ENCODE measurements at places on chromosomes 5 and 9. TPM values are rescaled to one million over a fixed set of nuclear protein-coding genes. Genes with fewer than 3 reads are reported as not detected.
A peak's percentile ranks its signal among the peaks of the same experiment; 100 is the strongest.

GRCh38 chr5:123530728-123531127 is 18.8 kb downstream of the CSNK1G3 start:
- DNase-seq, result no peak

Gene EGFLAM
- 0.73 TPM for total RNA-seq

GRCh38 chr5:137743031-137743640 is 7.2 kb upstream of the KLHL3 start:
- peak; percentile 45 for DNase-seq

DNA sequence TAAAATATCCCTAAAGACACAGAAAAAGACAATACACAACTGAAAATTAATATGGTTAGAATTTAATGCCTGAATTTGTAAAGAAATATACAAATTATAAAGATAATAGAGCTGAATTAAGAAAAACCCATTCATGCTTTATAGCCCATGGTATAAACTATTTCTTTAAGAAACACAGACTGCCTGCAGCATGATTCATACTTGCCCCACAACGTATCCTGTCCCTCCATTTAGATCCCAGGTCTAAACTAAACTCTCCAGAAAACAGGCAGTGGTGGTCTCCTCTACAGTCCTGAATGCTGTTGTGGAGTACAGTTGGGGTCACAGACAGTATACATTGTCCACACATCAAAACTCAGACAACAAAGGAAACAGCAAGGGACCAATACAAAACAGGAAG is 24.8 kb downstream of the IL6ST start:
- no peak for DNase-seq

Gene TDRD7
- 4.1 TPM for total RNA-seq

GRCh38 chr5:171450423-171451331 is 31.2 kb downstream of the FGF18 start:
- DNase-seq, result no peak

DNA sequence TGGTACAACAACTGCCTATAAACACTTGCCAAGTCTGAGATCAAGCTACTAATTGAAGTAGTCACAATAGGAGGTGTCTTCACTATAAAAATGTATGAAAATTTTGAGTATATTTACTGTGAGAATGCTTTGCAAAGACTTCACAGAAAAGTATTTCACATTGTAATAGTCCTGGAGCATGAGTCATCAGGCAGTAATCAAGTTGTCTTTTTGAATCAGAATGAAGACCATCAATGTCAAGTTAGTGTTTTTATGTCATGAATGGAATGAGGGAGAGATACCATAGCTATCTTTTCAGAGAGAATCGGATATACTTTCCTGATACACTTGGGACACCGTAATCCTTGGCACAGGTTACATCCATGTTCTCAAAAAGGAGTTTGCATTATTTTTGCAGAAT is 466.9 kb upstream of the ARRDC3 start:
- no peak for DNase-seq

DNA sequence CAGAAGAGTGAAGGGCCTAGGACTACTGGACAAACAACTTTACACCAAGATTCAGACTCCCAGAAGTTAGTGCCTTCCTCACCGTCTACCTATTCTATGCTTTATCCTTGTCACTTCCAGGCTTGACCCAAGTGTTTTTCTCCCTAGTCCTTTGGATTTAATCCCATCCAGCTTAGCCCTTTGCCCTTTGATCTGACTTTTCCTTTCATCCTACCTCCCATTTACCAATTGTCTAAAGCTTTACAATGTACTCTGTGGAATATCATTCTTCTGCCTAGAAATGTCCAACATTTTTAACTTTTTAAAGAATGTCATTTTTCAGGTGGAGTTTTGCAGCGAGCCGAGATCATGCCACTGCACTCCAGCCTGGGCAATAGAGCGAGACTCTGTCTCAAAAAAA is 292.1 kb downstream of the EPB41L4A start:
- DNase-seq, result no peak

Gene PDCD1LG2
- total RNA-seq, result not detected

DNA sequence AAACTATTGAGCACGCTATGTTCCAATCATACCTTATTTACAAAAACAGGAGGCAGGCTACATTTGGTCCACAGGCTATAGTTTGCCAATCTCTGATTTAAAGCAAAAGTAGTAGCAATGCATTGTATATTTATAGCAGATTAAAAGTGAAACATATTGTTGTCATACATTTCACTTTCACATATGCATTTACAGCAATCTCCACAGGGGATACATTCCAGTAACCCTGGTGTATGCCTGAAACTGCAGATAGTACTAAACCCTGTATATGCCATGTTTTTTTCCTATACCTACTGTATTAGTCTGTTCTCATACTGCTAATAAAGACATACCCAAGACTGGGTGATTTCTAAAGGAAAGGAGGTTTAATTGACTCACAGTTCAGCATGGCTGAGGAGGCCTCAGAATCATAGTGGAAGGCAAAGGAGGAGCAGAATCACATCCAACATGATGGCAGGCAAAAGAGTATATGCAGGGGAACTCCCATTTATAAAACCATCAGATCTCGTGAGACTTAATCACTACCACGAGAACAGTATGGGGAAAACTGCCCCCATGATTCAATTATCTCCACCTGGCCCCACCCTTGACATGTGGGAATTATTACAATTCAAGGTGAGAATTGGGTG is 5.9 kb upstream of the CSF1R start:
- no peak for DNase-seq

DNA sequence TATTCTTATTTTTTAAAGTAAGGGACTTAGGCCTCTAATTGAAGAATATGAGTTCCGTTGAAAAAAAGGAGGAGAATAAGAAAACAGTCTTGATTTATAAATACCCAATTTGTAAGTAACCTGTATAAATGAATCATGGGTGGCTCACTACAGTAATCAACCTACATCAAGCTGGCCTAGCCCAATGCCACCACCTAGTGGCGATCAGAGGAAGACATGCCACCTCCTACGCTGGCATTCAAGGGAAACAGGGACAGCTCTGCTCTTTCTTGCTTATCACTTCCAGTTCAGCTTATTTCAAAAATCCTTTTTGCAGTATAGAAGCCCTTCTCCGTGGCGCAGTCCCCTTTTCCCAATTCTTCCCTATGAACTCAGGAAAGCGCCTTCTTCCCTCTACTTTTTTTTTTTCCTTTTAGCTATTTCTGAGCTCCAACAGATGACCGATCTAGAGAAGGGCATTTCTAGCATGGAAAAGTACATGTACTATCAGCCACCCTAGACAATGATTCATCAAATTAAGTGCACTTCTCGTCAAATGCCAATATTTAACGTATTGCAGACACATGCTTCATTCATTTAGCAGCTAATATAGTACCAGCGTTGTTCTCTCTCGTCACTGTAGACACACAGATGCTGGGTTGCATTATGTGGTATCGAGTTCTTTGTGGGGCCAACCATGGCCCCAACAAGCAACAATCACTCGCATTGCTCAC is 28.3 kb downstream of the PTPN3 start:
- DNase-seq, result peak; percentile 61

Gene STPG3
- not detected for total RNA-seq

Gene FAXDC2
- total RNA-seq, result 4.6 TPM

GRCh38 chr5:177553671-177554429 is 513 bp downstream of the FAM193B start:
- peak; percentile 70 for DNase-seq

- no peak for DNase-seq
Measured at GRCh38 chr9:4555236-4555635, 65.0 kb downstream of the SLC1A1 start.

Gene OLFML2A
- 6.8 TPM for total RNA-seq

DNA sequence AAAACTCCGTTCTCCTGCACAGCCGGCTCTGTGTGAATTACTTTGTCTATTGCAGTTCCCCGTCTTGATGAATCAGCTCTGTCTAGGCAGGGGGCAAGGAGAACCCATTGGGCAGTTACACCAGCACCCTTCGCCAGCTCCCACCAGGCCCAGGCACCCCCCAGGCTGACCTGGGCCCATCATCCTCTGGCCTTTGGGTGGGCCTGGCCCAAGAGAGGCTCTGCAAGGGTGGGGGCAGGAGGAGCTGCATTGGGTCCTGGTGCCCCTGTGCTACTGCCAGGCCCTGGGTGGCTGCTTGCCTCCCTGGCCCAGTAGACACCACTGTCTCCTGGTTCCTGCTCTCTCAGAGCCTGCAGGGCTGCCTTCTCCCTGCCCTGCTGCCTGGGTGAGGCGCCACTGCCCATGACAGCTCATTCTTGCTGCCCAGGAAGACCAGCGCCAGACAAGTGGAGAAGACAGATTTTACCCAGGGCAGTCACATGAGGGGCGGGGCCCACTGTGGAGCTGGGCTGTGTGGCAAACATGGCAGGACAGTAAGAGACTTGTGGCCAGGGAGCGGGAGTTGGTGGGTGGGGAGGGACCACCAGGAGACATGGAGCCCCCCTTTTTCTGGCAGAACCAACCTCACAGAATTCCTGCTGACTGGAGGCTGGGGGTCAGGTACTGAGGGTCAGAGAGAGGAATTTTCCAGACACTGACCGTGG is 67.2 kb downstream of the MRPL36 start:
- DNase-seq, result no peak

DNA sequence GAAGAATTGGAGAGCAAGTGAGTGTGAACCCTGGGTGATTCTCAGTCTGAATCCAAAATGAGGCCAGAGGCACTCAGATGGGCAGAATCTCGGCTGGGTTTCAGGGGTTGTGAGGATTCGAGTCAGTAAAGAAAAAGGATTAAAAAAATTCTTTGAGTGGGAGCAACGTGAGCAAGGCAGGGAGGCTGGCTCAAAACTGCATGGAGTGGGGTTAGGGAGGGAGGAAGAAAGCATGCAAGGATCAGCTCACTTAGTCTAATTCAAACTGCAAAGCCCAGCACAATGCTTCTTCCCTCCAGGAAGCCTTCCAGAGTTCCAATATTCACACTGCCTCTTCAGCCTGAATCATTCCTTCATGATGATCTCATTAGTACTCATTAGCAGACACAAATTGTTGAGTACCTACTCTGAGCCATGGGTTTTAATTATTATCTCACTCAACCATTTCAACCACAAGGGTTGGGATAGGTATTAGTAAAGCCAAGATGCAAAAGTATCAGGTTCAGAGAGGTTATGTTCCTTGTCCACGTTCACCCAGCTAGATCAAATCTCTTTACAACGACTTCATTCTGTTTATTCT is 95.8 kb downstream of the BRINP1 start:
- DNase-seq, result no peak

Gene OBP2B
- not detected for total RNA-seq

Gene FAM221B
- total RNA-seq, result not detected

GRCh38 chr5:150298701-150299451 is 3.8 kb downstream of the ARSI start:
- DNase-seq, result no peak

DNA sequence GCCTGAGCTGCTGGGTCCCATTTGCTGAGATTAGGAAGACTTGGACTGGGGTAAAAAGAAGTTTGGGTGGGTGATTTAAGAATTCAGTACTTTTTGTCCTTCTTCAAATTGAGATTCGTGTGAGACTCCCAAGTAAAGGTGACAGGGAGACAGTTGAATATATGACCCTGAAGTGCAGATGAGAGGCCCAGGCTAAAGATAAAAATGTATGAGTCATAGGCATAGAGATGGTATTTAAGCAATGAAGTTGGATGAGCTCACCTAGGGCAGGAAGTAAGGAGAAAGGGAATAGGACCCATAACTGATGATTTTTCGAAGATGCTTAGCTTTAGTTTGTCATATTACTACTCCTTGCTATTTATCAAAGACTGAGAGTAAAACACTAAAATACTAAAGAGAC is 255.9 kb upstream of the ADRA1B start:
- no peak for DNase-seq

- no peak for DNase-seq
Measured at GRCh38 chr5:21195145-21195544, 1207.1 kb upstream of the CDH18 start.

Measured in pancreas (tissue), 10 donors.